Activated T-cell treated with anti-CD3 and anti-CD28 coated beads for 1 hour (primary cell): ENCODE measurements at places on chromosomes 2 and 18.

- no peak for DNase-seq
Measured at GRCh38 chr18:52222211-52222610, 117.8 kb upstream of the DCC start.

GRCh38 chr2:29920631-29921559 is 491 bp downstream of the ALK start:
- no peak for DNase-seq

DNA sequence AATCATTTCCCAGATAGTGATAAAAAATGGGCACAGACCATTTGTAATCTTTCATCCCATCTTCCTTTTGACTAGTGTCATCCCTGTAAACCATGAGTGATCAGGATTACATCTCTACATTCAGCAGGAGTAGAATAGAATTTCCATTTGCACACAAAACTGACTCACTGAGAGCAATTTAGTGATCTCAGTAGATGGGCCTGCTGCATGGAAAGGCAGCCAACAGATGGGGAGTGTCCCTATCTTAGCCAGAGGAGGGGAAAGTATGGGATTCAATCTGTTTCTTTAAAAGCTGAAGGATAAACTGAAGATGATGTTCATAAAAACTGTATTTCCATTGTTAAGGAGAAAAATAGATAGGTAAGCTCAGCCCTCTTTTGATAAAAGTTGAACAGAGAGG is 441.7 kb downstream of the ZNF521 start:
- DNase-seq: no peak

- DNase-seq: no peak
Measured at GRCh38 chr2:175233135-175233719, 51.7 kb upstream of the ATP5MC3 start.

DNA sequence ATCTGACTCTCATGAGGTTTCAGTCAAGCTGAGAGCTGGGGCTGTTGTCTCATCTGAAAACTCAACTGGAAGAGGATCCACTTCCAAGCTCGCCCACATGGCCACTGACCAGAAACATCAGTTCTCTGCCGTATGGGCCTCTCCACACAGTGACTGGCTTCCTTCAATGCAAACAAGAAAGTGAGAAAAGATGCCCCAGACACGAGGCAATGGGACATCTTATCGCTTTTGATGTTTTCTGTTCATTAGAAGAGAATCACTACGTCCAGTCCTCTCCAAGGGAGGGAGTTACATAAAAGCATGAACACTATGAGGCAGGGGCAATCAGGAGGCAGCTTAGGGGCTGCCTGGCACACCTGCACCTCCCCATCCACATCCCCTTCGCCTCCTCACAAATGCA is 307.1 kb upstream of the EPAS1 start:
- DNase-seq: no peak

- no peak for DNase-seq
Measured at GRCh38 chr2:103232865-103233264, 471.0 kb downstream of the TMEM182 start.

DNA sequence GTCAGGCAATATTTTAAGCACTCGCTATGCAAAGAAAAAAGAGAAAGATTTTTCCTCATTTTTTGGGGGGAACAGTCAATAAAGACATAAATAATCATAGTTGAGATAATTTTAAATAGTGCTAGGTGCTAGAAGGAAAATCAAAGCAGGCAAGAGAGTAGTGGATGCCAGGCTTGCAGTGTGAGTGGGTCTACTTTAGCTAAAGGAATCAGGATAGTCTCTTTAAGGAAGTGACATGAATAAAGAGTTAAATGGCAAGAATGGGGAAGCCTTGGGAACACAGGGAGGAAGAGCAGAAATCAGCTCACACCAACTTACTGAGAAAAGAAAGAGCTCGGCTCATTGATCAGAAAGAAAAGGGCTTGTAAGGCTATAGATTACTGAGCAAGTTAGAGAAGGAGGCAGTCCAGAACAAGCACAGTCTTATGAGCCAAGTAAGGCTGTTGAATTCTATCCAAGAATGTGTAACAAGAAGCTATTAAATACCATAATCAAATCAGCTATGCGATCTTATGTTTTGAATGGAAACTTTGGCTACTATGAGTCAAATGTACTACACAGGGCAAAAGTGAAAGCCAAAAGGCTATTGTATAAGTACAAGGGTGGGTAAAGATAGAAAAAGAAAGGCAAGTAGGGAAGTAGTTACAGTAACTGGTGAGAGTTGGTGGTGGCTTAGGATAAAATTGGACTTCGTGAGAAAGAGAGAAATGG is 833.8 kb upstream of the PIK3C3 start:
- no peak for DNase-seq

DNA sequence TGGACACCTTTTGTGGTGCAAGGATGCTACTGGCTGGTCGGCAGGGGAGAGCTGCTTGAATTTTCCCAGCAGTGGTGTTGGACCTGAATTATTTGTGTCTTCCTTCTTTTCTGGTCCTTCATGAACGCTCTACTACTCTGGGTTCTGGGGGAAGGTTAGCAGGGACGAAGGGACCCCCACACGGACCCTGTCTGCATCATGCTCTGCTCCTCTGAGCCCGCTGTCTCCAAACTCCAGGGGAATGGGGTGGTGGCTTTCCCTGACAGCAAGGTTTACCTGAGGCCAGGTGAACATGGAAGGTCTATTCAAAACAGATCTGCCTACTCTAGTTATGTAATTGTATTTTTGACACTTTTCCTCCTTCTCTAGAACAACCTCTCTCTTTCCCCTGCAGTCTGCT is 168.5 kb upstream of the PXDN start:
- no peak for DNase-seq

DNA sequence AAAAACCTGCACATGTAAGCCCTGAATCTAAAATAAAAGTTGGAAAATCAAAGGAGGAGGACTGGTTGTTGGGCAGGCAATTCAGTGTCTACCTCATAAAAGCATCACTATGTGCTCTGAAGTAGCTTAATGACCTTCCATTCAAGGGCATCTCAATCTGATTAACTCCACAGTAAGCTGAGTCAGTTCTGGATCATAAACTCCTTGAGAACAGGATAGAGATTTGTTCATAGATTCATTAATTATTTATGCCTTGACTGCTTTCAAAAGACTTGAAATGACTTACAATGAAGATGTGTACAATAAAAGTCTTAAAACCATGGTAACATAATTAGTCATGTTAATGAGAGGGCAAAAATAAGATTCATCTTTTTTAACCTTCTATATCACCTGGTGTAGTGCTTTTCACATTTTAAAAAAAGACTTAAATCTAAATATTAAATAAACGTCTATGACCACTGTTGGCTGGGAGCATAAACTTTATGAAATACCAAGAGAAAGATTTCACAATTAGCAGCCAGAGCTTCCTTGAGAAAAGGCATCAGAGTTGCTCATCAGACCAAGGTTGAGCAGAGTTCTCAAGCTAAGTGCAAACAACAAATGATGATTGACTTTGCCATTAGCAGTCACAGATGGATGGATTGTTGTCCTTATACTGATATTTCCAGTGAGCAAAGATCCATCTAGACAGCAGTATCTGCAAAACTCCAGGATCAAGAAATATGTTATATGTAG is 237.3 kb upstream of the THUMPD2 start:
- no peak for DNase-seq

DNA sequence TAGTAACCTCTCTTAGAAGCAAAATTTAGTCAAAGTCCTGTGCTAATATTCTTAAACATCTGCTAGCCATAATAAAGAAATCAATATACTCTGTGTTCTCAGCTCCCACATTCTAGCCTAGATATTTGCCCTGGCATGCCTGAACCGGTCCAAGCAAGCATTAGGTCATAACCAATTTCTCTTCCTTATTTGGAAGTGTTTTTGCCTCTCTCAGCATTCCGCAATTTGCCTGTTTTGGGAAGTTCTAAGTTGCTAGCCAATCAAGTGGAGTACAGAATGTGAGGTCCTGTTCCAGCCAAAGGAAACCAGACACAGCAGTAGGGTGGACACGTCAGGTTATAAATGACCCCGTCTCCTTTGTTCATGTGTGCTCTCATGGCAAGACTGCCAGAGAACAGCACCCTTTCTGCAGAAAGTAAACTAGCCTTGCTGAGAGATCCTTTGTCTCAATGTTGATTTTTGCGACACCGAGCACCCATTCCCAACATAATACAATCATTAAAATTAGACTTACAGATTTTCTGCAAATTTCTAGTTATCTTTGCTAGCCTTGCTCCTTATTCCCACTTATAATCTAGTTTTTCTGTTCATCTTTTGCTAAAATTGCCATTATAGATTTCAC is 13.0 kb upstream of the SULT1C4 start:
- no peak for DNase-seq

- no peak for DNase-seq
Measured at GRCh38 chr2:202221873-202222272, 16.5 kb downstream of the SUMO1 start.

GRCh38 chr2:110820128-110820527 is 87.8 kb downstream of the ACOXL start:
- no peak for DNase-seq

DNA sequence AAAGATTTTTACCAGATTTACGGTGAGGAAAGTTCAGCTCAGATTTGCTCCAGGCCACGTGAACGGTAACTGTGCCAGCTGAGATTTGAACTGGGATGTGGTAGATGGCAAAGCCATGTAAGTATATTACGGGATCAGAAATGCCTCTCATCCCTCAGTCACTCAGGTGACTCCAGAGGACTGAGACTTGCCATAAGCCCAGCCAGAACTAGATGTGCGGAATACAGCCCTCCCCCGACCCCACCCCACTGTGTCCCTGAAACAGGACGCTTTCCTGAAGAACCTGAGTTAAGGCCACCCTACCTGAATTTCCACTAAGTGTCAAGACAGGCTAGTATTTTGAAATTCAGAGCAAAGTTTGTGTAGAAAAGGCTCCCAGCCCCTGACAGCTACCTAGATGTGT is 1.3 kb upstream of the FHL2 start:
- DNase-seq: no peak

DNA sequence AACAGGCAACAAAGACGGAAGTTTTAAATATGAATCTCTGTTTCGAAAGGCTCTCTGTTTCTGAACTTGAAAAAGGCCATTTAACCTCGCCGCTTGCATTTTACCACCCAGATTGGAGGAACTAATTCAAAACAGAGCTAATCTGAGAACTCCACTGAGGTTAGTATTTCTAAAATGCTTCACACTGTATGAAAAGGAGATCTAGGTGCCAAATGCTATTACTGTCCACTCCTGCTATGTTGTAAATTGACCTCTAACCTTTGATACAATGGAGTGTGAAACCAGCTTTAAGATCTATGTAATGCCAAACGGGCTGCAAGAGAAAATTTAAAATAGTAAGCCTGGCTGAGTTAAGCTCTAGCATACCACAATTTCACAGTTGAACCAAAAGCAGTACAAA is 364.5 kb downstream of the IRS1 start:
- no peak for DNase-seq

GRCh38 chr2:17621781-17622180 is 81.3 kb downstream of the VSNL1 start:
- DNase-seq: no peak

DNA sequence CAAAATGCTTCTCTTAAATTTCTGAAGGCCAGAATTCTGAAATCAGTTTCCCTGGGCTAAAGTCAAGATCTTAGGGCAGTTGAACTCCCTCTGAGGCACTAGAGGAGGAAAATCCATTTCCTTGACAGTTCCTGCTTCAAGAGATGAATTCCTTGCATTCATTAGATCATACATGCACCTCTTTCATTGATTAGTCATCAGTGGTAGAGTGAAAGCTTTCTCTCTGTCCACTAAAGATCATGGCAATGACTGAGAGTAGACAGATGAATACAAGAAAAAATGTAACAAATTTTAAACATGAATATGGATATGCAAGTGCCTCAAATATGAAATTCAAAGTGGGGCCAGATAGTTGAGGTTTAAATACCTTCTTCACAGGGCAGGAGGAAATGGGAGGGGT is 693.4 kb upstream of the TMEFF2 start:
- DNase-seq: no peak

- DNase-seq: no peak
Measured at GRCh38 chr2:118698564-118698963, 148.9 kb downstream of the EN1 start.

DNA sequence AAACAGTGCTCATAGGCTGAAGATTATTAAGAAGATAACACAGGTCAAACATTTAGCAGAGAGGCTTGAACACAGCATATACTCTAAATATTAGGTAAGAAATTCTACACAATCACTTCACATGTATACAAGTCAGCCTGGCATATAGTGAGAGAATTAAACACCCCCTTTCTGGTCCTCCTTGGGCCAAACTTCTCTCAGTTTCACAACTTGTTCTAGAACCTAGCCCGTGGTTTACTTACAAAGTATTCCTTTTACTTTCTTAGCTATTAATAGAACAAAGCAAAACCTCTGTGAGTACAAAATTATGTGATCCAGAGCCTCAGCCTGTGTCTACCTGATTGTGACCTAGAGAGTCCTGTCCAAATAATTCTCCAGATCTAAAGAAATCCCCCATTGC is 562.8 kb downstream of the TNS1 start:
- DNase-seq: no peak

DNA sequence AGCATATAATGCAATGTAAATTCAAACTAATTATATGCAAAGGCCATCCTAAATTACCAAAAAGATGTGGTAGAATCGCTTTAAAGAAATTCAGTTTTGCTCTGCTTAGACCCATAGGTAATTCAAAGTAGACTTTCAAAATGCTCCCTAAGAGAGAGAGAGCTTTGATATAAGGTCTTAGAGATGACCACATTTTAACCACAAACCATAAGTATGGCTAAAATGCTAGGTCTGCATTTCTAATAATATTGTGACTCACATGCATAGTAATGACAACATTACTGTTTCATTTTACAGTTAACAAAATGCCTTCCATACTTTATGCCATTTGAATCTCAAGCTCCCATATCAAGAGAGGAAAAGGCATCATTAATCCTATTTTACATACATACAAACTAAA is 144.5 kb downstream of the RAD51AP2 start:
- no peak for DNase-seq

- DNase-seq: no peak
Measured at GRCh38 chr2:238167344-238167715, 8.6 kb downstream of the ERFE start.

- no peak for DNase-seq
Measured at GRCh38 chr18:56489893-56490292, 148.5 kb downstream of the TXNL1 start.

GRCh38 chr2:163191372-163191771 is 352.8 kb upstream of the KCNH7 start:
- no peak for DNase-seq

DNA sequence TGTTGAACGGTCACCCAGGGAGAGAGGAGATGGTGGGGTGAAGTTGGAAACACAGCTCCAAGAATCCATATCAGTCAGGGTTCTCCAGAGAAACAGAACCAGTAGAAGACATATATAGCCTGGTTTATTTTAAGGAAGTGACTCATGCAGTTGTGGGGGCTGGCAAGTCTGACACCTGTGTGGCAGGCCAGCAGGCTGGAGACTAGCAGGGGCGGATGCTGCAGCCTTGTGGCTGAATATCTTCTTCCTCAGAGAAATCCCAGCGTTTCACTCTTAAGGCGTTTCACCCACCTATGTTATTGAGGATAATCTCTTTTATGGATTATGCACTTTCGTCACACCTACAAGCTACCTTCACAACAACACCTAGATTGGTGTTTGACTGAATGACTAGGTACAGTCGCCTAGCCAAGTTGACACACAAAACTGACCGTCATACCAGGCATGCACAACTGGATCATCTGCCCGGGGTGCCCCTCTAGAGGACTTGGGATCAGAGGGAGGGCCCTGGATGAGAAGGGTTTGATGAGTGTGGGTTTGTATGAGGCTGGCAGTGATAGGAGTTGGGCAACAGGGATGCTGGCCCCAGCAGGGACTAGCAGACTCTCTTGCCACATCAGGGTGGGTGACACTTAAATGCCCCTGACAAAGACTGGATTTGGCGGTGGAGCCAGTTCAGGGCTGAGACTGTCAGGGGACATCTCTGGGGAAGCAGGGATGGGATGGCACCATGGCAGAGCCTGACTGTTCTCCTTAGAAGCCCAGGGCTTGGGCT is 23.4 kb downstream of the MROH2A start:
- no peak for DNase-seq
